Astrocyte (in vitro differentiated cells and primary cell): ENCODE measurements at places on chromosomes 3 and 15. TPM values are rescaled to one million over a fixed set of nuclear protein-coding genes. Genes with fewer than 3 reads are reported as not detected.

DNA sequence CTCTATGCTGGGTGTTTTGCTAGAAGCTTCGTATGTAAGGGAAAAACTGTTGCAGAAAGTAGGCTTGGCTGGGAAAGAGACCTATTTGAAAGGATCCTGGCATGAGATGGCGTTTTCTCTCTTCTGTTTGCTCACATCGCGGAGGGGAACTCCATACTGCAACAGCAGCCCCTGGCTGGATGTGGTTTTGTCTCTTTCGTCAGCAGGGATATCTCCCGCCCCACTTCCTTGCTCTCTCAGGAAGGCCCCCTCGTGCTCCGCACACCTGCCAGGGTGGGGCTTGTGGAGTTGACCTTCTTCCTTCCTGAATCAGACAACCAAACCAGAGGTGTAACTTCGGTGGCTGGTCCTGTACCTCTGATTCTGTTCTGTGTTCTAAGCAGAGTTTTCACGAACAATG is 26.4 kb upstream of the MYZAP start:
- no peak for DNase-seq

- peak; percentile 10 for DNase-seq
These were observed 302.5 kb upstream of the ATP11B start for GRCh38 chr3:182490596-182491491.

Gene IQCF5
- not detected in 2 replicates for total RNA-seq

DNA sequence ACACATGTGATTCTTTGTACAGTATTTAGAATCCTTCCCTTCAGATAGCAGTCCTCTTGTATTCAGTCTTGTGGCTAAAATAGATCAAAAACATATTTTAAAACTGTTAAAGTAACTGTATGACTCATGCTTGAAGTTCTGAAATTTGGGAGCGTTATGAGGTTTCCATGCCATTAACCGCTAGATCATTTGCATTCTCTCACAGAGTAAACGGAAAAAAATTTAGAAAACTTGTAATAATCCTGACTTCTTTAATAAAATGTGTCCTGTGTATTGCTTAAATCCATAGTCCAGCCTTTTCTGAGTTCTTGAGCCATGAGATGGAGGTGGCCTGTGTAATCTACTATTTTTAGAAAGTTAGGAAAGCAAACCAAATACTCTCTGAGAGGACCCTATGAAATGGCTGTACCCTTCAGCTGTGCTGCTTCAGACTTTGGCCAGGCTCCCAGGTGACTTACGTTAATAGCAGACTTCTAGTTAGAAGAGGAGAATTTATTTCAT is 33.8 kb downstream of the MBNL1 start:
- peak; percentile 91 for DNase-seq

Gene CCDC12
- 26.2 and 29.0 TPM in 2 replicates for total RNA-seq

Gene APOD
- total RNA-seq, result 0.70 TPM in 1 of 2 replicates, not detected in the other

Gene SLC24A1
- 10.3 and 12.4 TPM in 2 replicates for total RNA-seq

DNA sequence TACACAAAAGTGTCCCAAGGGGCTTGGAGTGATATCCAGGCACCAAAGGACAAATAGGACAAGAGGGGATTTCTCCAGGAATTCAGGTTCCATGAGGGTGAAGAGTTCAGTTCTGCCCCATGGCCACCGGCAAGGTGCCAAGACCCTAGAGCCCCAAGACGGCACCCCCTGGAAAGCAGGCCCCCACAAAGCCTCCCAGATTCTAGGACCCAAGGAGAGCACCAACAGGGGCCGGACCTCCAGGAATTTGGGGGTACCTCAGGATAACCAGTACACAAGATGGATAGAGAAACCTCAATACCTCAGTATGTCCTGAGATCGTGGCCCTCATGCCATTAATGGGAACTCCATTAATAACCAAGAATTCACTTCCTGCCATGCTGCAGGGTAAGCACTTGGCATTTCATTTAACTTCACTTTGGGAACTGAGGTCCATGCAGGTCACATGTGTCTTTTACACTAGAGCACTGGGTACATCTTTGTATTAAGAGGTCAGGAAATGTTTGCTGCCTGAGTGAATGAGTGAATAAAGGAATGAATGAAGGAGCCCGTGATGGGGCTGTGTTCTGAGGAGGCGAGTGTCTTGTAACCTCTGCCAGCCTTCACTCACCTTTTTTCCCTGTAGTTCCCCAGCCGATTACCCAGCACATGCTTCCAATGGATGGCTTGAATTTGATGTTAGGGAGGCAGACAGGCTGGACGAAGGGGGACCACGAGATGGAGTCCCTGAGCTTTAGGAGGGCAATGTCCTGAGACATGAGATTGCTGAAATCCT is 15.5 kb upstream of the PRSS50 start:
- no peak for DNase-seq

DNA sequence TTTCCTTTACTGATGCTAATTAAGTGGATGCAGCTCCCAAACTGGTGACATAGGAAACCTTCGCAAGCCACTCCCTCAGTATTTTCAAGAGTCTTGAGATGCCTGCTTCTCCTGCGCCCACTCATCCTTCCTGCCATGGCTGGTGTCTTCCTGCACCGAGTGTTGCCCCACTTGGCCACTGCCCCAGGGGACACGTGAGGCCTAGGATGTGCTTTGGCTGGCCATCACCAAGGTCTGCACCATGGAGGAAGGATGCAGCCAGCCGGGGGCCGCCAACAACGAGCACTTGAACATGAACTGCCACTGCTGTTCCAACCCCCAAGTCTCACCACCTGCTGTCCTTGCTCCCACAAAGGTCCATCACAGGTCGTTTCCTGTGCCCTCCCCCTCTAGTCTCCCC is 34.1 kb downstream of the EPHB3 start:
- DNase-seq, result no peak

- DNase-seq, result no peak
These were observed 25.0 kb upstream of the ATP1B3 start for GRCh38 chr3:141851411-141851810.

GRCh38 chr3:197501496-197501878 is 54.3 kb downstream of the BDH1 start:
- DNase-seq, result peak; percentile 41

Gene DNAJA4
- 0.14 TPM in 1 of 2 replicates, not detected in the other for total RNA-seq

- no peak for DNase-seq
These were observed 42.1 kb downstream of the USF3 start for GRCh38 chr3:113654310-113654709.

Gene CKMT1A
- 1.2 TPM in 2 replicates for total RNA-seq

DNA sequence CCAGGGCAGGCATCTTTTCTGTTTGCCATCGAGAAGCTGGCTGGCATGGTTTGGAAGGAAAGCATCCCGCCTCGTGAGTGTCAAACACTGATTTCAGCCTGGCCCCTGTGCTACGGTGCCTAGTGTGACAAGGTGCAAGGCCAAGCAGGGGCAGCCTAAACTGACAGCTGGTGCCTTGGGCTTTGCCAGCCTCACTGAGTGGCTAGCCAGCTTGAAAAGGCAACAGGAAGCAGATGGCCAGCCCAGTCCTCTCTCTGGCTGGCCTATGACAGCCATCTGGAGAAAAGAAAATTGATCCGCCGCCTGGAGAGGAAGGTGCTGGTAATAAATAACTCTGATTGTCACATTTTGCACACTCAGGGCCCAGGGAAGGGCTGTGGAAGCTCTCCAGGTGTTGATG is 52.2 kb downstream of the C3orf85 start:
- no peak for DNase-seq

- DNase-seq, result no peak
These were observed 43.2 kb downstream of the KLHL25 start for GRCh38 chr15:85751291-85752123.

- DNase-seq, result no peak
These were observed 47.1 kb upstream of the ADGRG7 start for GRCh38 chr3:100562224-100562857.

DNA sequence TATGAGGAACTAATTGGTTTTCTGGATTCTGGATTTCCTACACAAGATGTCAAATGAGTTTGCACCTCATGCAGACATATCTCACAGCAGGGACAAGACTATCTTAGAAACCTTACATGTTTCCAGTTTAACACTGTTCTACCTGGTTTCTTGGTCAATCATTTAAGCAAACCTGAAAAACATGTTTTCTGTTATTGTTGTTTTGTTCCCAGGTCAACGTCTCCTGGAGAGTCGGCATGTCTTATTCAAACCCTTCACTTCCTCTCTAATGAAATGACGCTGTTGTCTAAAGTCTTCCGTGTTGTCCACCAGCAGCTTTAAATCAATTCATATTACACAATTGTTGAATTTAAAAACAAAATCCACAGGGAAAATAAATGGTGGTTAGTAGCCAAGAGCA is 150.9 kb downstream of the CNTN3 start:
- no peak for DNase-seq

- no peak for DNase-seq
These were observed 33.3 kb upstream of the TBC1D23 start for GRCh38 chr3:100227511-100227921.

- DNase-seq, result no peak
These were observed 141.1 kb downstream of the NR1D2 start for GRCh38 chr3:24086206-24086605.

GRCh38 chr15:77312523-77312922 is 107.4 kb downstream of the PEAK1 start:
- no peak for DNase-seq
